Gastrocnemius medialis (tissue), 4 donors: ENCODE measurements at places on chromosomes 1 and 21. TPM values are rescaled to one million over a fixed set of nuclear protein-coding genes. Genes with fewer than 3 reads are reported as not detected.

DNA sequence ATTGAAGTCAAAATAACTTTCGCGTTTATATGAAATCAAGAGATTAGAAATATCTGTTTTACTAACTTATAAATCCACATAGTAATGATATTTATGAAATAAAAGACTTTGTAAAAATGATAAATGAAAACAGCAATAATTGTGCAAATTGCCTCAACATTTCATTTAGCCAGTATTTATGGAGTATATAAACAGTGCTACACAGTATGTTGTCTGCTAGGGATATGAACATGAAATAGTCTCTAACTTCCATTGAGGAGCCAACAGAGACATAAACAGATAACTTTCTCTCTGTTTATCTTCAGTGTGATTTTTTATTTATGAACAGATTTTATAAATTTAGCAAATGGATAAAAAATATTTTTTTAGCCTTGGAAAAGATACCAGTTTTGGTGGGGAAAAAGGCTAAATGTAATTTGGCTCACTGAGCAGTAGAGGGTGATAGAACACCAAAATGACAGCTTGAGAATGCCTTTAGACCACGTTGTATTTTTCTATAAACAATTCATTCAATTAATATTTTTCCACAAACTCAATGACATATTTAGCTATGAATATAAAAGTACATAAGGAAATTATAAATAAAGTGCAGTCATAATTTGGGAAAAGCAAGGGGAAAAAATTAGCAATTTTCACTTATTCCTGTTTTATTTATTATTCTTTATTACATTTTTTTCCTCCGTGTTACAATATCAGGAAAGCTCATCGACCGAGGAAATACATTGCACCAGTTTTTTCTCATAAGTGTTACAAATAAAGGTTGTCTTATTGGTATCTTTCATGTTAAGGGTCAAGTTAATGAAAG lies 47.5 kb upstream of the EEIG2 start:
- DNase-seq: no peak

- DNase-seq: no peak
Observed at GRCh38 chr21:27806281-27806680, 839.4 kb upstream of the ADAMTS5 start.

DNA sequence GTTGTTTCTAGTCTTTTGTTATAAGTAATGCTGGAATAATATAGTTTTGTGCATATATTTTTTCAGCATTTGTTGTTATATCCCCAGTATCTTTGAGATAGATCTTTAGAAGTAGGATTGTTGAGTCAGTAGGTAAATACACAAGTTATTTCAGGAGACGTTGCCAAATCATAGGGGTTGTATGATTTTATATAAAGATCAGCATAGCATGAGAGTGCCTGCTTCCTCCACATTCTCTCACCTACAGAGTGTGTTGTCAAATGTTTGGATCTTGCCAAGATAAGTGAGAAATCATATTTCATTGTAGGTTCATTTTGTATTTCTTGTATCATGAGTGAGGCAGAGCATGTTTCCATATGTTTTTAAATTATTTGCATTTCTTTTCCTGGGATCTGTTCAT lies 24.6 kb downstream of the MIA3 start:
- no peak for DNase-seq

The GBP3 gene
- total RNA-seq: 6.6 TPM

GRCh38 chr1:199756066-199756465 lies 271.4 kb upstream of the NR5A2 start:
- DNase-seq: no peak

The TAS1R1 gene
- total RNA-seq: not detected
